Stomach (tissue), 19 donors: ENCODE measurements at places on chromosomes 6 and 20. TPM values are rescaled to one million over a fixed set of nuclear protein-coding genes. Genes with fewer than 3 reads are reported as not detected.

DNA sequence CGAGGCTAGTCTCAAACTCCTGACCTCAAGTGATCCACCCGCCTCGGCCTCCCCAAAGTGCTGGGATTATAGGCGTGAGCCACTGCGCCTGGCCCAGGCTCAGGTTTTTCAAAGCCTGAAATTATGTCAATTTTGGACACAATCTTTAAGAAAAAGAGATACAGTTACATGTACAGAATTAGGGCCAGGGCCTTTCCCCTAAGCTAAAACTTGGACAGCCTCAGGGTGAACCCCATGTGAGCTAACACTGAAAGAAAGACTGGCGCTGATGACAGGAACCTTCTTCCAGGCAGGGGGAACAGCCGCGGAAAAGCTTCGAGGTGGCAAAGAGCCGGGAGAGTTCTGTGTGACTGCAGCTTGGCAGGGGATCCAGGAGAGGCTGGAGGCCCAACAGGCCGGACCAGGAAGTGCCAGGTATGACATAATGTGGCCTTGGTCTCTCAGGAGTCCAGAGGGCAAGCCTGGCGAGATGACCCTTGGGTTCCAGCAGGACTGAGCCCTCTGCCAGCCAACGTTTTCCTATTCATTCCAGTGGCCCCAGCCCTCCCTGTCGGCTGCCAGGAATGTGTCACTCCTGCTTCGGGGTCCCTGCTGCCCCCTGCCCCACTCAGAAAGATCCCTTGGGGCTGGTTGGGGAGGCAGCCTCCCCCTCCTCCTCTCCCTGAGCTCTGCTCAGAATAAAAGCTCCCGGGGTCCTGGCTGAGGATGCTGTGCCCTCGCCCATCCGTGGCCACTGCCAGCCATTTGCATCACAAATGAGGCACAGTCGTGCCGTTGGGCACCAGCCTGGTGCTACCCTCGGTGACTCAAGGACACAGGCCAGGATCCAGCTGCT, 37.3 kb downstream of the RBM38 start:
- H3K27me3 ChIP-seq = no peaks in the 10 kb centered on the region
- peaks cover 13% of the 10 kb centered on the region for H3K4me1 ChIP-seq
- no peak for DNase-seq
- H3K36me3 ChIP-seq = no peaks in the 10 kb centered on the region

- H3K27me3 ChIP-seq = no peaks in the 10 kb centered on the region
- peaks cover 50% of the 10 kb centered on the region for H3K36me3 ChIP-seq
- no peak for DNase-seq
- H3K4me3 ChIP-seq = no peak overlapping the region
- no peak overlapping the region for H3K27ac ChIP-seq
These were observed 113.6 kb upstream of the EMILIN3 start for GRCh38 chr20:41480054-41480770.

- no peaks in the 10 kb centered on the region for H3K4me1 ChIP-seq
- no peak for DNase-seq
- H3K4me3 ChIP-seq = no peak overlapping the region
- no peak overlapping the region for H3K27ac ChIP-seq
These were observed 265.9 kb upstream of the RIN2 start for GRCh38 chr20:19492116-19492515.

DNA sequence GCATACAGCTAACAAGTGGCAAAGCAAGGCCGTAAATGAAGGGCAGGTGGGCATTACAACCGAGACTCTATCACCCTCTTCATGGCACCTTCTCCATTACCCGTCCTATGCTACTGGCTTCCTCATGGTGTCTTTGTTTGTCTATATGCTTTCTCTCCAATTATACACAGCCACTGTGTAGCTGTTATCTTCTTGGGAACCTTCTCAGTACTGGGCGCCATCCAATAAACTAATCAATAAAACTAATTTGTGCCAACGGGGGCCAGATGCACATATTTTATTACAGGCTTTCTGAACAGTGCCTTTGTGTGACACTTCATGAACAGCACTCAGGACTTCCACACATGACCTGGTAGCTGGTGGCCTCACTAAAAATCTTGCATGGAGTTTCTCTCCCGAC, 149.8 kb upstream of the PCSK2 start:
- no peak overlapping the region for H3K27ac ChIP-seq
- DNase-seq = no peak
- no peaks in the 10 kb centered on the region for H3K36me3 ChIP-seq
- H3K4me1 ChIP-seq = no peaks in the 10 kb centered on the region
- H3K27me3 ChIP-seq = no peaks in the 10 kb centered on the region
- H3K4me3 ChIP-seq = no peak overlapping the region

DNA sequence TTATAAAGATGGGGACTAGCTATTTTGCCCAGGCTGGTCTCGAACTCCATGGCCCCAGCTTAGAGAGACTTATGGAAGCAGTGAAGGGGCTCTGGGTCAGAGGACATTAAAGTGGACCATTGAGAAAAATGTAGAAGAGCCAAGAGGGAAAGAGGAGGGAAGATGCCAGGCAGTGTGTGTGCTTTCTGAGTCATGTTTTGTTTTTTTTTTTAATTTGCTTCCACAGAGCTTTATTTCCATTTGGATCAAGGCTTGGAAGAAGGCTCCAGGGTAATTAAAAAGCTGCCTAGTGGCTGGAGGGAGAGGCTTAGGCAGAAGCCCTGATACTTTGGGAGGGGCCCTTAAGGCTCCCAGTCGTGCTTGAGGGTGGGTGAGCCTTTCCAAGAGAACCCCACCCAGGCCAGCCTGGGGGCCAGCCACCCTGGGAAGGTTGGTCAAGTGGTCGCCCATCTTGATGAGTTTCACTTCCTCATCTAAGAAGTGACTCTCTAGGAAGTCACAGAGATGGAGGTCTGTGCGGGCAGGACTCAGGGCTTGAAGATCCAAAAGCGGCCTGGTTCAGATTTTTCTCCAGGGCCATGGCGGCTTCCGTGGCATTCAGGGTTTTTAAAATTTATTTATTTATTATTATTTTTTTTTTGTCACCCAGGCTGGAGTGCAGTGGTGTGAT, 3.0 kb upstream of the ZNF335 start:
- no peak overlapping the region for H3K4me3 ChIP-seq
- no peaks in the 10 kb centered on the region for H3K36me3 ChIP-seq
- peaks cover 4% of the 10 kb centered on the region for H3K4me1 ChIP-seq
- H3K27ac ChIP-seq = no peak overlapping the region
- no peak for DNase-seq

The CCN6 gene
- not detected for polyA plus RNA-seq

GRCh38 chr6:1099264-1099663, 212.6 kb upstream of the FOXQ1 start:
- H3K27ac ChIP-seq = no peak overlapping the region
- H3K36me3 ChIP-seq = no peaks in the 10 kb centered on the region
- H3K4me1 ChIP-seq = no peaks in the 10 kb centered on the region
- no peak overlapping the region for H3K4me3 ChIP-seq
- no peaks in the 10 kb centered on the region for H3K27me3 ChIP-seq

DNA sequence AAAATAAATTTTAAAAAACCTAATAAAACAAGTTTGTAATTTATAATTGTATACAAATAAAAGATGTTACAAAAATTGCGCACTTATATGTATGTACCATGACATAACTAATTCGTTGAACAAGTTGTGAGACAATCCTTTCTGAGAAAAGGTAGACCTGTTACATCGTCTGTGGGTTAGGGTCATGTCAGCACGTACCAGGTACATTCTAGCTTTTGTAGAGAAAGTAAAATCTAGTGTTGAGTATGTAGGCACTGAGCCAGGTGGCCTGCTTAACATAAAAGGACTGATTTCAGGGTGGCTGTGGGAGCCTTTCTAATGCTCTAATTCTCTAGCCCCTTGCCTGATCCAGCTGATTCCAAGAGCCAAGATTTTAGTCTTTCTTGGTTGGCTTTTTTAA, 10.4 kb downstream of the RPL7L1 start:
- peaks cover 14% of the 10 kb centered on the region for H3K4me1 ChIP-seq
- peak overlapping the region; percentile 69 for H3K4me3 ChIP-seq
- no peak overlapping the region for H3K27ac ChIP-seq

- H3K27ac ChIP-seq = peak overlapping the region; percentile 99
- no peaks in the 10 kb centered on the region for H3K27me3 ChIP-seq
- peak overlapping the region; percentile 86 for H3K4me3 ChIP-seq
- no peak for DNase-seq
- H3K36me3 ChIP-seq = peaks cover 63% of the 10 kb centered on the region
These were observed 2.5 kb downstream of the ADRM1 start for GRCh38 chr20:62305149-62305764.

DNA sequence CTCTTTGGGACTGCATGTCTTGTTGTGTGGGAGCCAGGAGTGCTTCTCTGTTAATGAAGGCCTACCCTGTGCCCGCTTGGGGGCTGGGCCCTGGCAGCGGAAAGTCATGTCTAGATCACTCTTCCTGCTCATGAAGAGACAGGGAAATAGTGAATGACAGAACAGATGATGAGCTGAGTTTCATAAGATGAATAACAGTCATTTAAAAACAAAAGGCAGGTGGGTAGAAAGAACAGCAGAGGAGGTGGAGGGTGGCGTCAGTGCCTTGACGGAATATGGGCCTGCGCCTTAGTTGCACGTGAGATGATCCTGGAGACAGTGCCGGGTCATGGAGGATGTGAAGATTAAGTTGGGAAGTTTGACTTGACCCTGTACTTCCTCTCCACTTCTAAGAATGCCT, 85.5 kb downstream of the ARID1B start:
- DNase-seq = no peak
- H3K4me3 ChIP-seq = no peak overlapping the region
- H3K27me3 ChIP-seq = no peaks in the 10 kb centered on the region
- H3K4me1 ChIP-seq = peaks cover 71% of the 10 kb centered on the region

The SIRPD gene
- polyA plus RNA-seq = not detected

DNA sequence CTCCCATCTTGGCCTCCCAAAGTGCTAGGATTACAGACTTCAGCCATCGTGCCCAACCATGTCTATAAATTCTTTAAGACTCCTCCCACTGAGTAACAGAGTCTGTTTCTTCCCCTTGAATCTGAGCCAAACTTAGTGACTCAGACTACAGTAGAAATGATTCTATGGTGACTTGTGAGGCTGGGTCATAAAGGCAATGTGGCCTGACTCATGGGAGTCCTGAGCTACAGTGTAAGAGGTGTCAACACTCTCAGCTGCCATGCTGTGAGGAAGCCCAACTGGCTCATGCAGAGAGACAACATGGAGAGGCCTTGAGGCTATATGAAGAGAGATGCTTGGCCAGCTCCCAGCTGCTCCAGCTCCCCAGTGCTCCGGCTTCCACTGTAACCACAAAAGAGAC, 5.2 kb upstream of the NRSN2 start:
- H3K4me3 ChIP-seq = no peak overlapping the region
- DNase-seq = no peak
- peaks cover 8% of the 10 kb centered on the region for H3K4me1 ChIP-seq
- H3K27ac ChIP-seq = no peak overlapping the region
- no peaks in the 10 kb centered on the region for H3K27me3 ChIP-seq
- H3K36me3 ChIP-seq = no peaks in the 10 kb centered on the region
